ENCODE measurements at places on chromosomes 11 and 22.

GRCh38 chr22:27880778-27881394, 38.2 kb downstream of the PITPNB start:
- DNase-seq = no peak

- no peak for DNase-seq
Observed at GRCh38 chr22:33081686-33082590, 23.8 kb upstream of the SYN3 start.

DNA sequence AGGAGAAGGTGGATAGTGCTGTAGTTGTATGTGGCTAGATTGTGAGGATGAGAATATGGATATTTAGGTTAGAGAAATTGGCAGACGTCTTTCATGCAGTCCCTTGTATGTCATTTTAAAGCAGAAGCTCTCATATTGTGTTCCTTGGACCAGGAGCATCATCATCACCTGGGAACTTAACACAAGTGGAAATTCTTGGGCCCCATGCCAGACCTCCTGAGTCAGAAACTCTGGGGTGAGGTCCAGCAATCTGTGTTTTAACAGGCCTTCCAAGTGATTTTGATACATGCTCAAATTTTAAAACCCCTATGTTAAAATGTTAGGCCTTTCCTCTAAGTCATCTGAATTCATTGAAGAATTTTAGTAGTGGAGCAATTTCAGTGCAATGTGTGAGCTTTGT, 34.8 kb downstream of the JHY start:
- DNase-seq = no peak

DNA sequence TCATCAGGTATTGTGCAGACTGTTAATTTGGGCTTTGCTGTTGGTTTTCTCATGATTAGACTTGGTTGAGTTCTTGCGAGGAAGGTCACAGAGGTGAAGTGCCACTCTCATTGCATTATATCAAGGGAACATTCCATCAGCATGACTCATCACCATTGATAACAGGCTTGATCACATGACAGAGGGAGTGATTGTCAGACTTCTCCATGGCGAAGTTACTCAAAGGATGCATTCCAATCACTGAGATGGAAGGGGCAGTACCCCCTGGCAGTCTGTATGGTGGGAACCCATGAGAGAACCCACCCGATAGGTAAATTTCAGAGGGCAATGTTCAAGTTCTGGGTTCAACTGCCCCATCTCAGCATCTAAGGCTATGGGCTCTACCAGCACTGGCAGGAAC, 19.4 kb upstream of the P2RY2 start:
- no peak for DNase-seq

DNA sequence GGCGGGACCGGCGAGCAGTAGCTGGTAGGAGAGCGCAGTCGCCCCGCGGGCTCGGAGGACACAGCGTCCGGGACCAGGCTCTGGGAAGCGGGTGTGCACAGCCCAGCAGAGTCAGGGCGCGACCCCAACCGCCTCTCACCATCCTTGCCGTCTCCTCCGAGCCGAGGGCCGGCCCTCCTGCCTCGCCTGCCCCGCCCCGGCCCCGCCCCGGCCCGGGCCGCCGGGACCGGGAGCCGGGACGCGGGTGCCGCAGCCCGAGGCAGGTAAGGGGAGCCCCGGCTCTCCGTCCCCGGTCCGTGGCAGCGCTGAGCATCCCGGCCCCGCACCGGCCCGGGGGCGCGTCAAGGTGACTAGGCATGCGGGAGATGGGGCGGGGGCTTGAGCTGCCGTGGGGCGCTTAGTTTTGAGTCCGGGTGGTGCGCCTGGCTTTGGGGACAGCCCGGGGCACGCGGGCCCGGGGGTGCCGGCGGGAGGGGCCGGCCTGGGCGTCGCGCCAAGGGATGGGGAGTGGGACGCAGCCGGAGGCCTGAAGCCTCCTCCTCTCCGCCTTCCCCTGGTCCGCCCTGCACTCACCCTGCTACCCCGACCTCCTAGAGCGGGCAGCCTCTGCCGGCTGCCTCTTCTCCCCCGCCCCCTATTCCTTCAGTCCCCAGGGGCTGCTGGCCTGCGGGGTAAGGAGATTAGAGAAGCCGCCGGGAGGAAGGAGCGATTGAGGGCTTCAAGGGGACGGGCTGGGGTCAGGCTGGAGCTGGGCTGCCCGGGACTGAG, at the start of gene ABCG4:
Gene ABCG4 (plus strand): TSS at position 35 of the 768 bp plus-strand sequence. CDS start 914 bp downstream, outside the sequence.
- no peak for DNase-seq

DNA sequence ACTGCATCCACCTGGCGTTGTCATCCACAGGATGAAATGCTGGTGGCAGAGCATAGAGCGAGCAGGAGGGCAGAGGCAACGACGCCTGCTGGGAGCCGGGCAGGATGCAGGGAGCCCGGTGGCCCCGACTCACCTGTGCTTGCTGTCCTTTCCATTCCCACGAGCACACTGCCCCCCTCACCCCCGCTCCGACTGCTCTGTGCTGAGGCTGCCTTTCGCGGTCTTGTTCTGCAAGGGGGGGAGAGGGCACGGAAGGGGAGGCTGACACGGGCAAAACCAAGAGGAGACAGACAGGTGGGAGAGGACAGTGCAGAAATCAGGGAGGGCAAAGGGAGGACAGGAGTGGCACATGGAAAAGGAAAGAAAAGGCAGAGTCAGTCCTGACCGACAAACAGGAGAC, 37.9 kb upstream of the CYP2D6 start:
- no peak for DNase-seq

GRCh38 chr22:44869196-44869595, 116.8 kb downstream of the ARHGAP8 start:
- DNase-seq = no peak

GRCh38 chr11:123653827-123654565, 428 bp downstream of the SCN3B start:
- no peak for DNase-seq

DNA sequence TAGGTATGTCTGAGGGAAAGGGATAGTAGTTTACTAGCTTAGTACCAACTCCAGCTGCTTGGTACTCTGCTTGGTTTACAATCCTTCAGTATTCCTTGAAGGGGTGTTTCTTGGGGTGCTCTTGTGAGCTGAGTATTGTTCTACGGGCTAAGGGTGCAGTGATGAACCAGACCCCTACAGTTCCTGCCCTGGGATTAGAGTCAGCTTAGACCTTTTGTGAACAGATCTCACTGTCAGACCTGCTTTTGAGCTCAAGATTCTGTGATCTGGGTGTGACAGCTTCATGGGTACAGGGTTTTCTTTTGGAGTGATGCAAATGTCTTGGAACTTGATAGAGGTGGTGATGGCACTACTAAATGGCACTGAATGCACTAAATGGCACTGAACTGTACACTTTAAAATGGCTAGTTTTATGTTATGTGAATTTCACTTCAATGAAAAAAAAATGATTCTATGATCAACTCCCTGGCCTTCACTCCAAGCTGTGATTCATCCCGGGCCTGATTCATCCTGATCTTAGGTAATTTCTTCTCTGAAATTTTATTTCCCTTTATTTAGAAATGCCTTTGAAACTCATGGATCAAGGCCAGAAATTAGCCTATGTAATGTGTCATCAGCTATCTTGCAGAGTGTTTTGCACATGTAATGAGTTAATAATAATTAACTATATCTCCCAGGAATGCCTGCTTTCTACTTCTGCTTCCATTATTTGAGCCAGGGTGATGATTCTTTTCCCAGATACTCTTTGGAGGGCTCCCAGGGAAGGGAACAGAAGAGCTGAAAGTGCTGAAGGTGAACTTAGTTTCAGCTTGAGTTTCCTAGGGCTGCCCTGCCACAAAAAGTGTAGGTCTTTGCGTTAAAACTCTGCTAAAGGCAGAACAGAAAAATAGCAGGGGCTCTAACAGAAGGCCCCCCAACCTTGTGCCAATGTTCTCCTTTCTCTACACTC, 87.9 kb downstream of the NCAM1 start:
- DNase-seq = no peak

DNA sequence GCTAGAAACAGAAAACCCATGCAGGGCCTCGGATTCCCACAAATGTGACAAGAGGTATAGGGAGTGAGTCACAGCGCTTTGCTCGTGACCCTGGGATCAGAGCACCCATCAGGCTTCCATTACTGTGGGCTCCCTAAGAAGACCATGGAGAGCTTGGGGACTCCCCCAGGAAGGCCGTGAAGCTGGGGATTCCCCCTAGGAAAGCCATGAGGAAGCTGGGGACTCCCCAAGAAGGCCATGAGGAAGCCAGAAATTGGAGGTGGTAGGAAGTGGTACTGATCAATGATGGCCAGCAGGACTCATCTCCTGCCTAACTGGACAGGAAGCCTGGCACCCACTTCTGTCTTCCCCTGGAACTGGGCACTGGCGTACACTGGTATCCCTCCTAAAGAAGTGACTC, 10.1 kb upstream of the DCPS start:
- no peak for DNase-seq

- DNase-seq = no peak
Observed at GRCh38 chr11:61372659-61373420, 10.7 kb downstream of the TMEM138 start.

- DNase-seq = no peak
Observed at GRCh38 chr11:60924906-60925853, 920 bp downstream of the TMEM132A start.

GRCh38 chr11:134762248-134763029, 350.4 kb upstream of the B3GAT1 start:
- no peak for DNase-seq

DNA sequence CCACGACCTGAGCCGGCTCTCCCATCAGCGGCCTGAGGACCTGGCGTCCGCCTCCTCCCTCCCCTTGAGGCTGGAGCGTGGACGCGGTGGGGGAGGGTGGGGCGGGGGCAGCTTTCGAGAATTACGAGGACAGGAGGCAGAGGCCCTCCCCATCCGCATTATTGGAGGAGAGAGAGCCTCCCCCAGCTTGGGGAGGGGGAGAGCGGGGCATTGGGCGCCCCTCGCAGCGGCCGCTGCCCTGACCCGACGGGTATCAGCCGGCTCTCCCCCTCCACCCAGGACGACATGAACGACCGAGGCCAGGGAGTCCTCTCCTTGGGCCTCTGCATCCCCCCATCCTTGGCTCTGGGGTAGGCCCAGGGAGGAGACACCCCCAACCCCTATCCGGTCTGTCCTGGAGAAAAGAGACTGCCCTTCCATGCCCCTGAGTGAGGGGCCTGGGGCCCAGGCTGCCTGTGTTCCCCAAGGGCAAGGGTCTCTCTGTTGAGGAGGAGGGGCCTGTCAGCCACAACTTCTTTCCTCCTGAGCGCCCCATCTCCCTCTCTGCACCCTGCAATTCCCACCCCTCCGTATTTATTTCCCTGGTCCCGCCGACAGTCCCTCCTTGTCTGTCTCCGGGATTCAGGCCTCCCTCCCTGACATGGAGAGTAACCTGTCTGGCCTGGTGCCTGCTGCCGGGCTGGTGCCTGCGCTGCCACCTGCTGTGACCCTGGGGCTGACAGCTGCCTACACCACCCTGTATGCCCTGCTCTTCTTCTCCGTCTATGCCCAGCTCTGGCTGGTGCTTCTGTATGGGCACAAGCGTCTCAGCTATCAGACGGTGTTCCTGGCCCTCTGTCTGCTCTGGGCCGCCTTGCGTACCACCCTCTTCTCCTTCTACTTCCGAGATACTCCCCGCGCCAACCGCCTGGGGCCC, 495 bp downstream of the GPR137 start:
- no peak for DNase-seq

DNA sequence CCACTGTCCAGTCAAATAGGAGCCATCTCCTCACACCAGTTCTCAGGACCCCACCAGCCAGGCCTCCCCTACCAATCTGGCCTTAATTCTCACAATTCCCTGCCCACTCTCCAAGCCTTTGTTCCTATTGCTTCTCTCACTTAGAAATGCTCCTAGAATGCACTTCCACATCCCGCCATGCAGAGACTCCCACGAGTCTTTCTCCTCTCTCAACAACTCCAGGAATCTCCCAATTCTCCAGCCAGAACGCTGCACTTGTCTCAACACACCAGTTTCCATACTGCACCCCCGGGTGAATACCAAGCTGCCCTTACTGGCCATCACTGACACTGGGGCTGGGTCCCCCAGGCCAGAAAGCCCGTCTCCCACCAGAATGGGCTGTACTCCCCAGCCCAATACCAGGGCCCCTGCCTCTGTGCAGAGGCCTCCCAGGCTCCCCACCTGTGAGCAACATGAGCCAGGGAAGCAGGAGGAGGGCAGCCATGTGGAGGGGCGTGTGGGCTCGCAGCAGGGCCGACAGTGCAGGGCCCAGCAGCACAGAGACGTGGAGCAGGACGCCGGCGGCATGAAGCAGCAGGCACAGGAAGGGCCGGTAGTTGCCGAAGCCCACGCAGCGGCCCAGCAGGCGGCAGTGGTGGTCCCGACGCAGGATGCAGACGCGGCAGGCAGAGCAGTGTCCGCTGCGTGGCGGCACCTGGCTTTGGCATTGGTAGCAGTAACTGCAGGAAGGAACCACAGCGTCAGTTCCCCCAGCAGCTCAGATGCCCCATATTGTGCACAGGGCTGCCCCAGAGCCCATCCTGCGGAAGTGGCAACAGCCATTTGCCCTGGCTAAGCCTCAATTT, 2.4 kb downstream of the ZDHHC24 start:
- no peak for DNase-seq

Measured in NCI-H2081 treated with DMSO at 0.1 percent for 48 hours (cell line).